ENCODE measurements at places on chromosomes 13 and 19. TPM values are rescaled to one million over a fixed set of nuclear protein-coding genes. Genes with fewer than 3 reads are reported as not detected.

The MBD3L3 gene
- not detected for total RNA-seq

The NLRP11 gene
- total RNA-seq, result not detected

The PRR19 gene
- not detected for total RNA-seq

The CD22 gene
- total RNA-seq, result not detected

The STAP2 gene
- total RNA-seq, result 10.1 TPM

The REEP6 gene
- total RNA-seq, result 0.97 TPM

The ZNF93 gene
- total RNA-seq, result 9.6 TPM

The PLPPR3 gene
- 0.97 TPM for total RNA-seq

The DNAJC15 gene
- 24.0 TPM for total RNA-seq

The SYNGR4 gene
- total RNA-seq, result not detected

The MRPS12 gene
- total RNA-seq, result 43.2 TPM

The FBXL3 gene
- 55.2 TPM for total RNA-seq

The CD33 gene
- total RNA-seq, result not detected

The KCNRG gene
- 4.2 TPM for total RNA-seq
